Endothelial cell (in vitro differentiated cells): ENCODE measurements at places on chromosomes 11 and 22. TPM values are rescaled to one million over a fixed set of nuclear protein-coding genes. Genes with fewer than 3 reads are reported as not detected.

GRCh38 chr11:57303990-57304579 is 20.7 kb downstream of the TNKS1BP1 start:
- H3K4me1 ChIP-seq: peaks cover 29% of the 10 kb centered on the region
- H3K27me3 ChIP-seq: peaks cover 19% of the 10 kb centered on the region
- peaks cover 54% of the 10 kb centered on the region for H3K36me3 ChIP-seq
- DNase-seq: no peak

DNA sequence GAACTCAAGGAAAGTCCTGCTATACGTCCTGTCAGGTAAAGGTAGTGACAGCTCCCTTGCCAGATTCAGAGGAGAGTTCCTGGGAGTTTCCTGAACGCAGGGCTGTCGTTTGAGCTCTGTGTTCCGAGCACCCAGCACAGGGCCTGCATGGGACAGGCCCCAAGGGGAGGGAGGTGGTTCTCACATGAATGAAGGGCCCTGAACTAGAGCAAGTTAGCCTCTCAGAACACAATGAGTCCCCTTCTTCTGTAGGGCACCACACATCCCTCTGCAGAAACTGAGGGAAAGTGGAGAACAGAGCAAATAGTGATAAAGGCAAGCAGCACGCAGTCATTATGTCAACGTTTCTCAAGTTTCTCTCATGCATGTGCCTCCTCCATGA is 35.3 kb downstream of the NEU3 start:
- H3K27me3 ChIP-seq: no peaks in the 10 kb centered on the region
- no peak overlapping the region for H3K27ac ChIP-seq
- peaks cover 5% of the 10 kb centered on the region for H3K36me3 ChIP-seq
- H3K4me1 ChIP-seq: no peaks in the 10 kb centered on the region
- no peak for DNase-seq
- no peak overlapping the region for H3K4me3 ChIP-seq

DNA sequence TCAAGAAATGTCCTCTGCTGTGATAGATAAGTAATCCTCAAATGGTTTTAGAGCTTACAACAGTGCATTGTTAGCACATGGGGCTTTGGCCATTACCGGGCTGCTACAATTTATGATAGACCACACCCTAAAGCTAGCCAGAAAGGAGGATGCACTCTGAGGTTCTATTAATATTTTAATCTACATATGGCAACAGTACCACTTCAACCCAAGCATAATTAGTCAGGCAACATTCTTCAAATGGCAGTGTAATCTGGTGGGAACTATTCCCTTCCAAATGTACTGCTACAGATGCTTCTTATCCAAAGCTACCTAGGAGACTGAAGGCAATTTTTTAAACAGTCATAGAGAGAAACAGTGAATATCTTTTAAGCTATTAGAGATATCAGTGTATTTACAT is 697.6 kb downstream of the KCNA4 start:
- no peaks in the 10 kb centered on the region for H3K27me3 ChIP-seq
- H3K27ac ChIP-seq: no peak overlapping the region
- H3K36me3 ChIP-seq: no peaks in the 10 kb centered on the region
- no peaks in the 10 kb centered on the region for H3K4me1 ChIP-seq
- no peak for DNase-seq

GRCh38 chr22:39135092-39135896 is 17.2 kb downstream of the CBX7 start:
- H3K27me3 ChIP-seq: peaks cover 6% of the 10 kb centered on the region
- H3K36me3 ChIP-seq: no peaks in the 10 kb centered on the region
- no peak overlapping the region for H3K4me3 ChIP-seq

GRCh38 chr22:28927630-28928029 is 44.3 kb downstream of the ZNRF3 start:
- no peaks in the 10 kb centered on the region for H3K36me3 ChIP-seq
- H3K27ac ChIP-seq: no peak overlapping the region
- no peaks in the 10 kb centered on the region for H3K4me1 ChIP-seq
- no peaks in the 10 kb centered on the region for H3K27me3 ChIP-seq
- no peak for DNase-seq
- H3K4me3 ChIP-seq: no peak overlapping the region

The MAPK8IP1 gene
- total RNA-seq: 3.7 TPM

The PATE2 gene
- total RNA-seq: not detected

The ELFN2 gene
- 1.2 TPM for total RNA-seq
